HFFc6 (cell line): ENCODE measurements at places on chromosomes 3 and 15.

DNA sequence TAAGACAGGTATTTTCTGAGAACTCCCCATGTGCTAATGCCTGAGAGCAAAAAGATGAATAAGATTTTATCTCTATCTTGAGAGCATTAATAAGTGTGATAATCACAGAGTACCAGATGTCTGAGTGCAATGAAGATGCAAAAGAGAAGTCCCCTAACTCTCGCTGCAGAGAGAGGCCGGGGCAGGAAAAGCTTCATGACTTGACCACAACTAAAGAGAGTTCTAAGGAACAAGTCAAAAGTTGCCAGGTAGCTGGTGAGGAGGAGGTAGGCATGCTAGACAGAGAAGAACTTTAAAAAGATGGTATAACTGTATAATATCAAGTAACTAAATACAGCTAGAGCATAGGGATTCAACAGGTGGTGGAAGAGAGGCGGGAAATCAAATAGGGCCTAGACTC lies 28.8 kb downstream of the MTMR10 start:
- H3K27me3 ChIP-seq = no peaks in the 10 kb centered on the region
- H3K4me1 ChIP-seq = peaks cover 21% of the 10 kb centered on the region
- no peak overlapping the region for H3K27ac ChIP-seq
- DNase-seq = no peak
- H3K4me3 ChIP-seq = no peak overlapping the region

DNA sequence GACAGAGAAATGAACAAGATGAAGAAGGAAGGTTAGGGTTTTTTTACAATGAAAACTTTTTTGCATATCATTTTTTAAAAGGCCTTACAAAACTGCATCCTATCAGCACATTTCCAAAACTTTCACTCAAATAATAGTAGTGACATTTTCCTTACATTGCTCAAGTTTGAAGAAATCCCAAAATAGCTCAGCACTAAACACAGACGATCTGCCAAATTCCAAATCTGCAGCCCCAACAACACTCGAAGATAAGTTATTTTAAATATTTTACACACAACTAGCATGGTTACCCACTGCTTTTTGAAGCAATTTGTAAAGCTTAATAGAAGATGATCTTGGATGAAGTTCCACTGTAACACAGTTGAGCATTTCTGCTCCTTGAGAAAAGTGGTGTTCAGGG lies 535.6 kb upstream of the ALCAM start:
- H3K27me3 ChIP-seq = no peaks in the 10 kb centered on the region
- peak overlapping the region; percentile 24; the same call in 1 of the 2 replicates for H3K27ac ChIP-seq
- H3K36me3 ChIP-seq = no peaks in the 10 kb centered on the region
- no peak for DNase-seq

- peaks cover 17% of the 10 kb centered on the region for H3K36me3 ChIP-seq
- no peak overlapping the region for H3K4me3 ChIP-seq
- H3K27ac ChIP-seq = peak overlapping the region; percentile 2; the same call in 1 of the 2 replicates
- no peaks in the 10 kb centered on the region for H3K27me3 ChIP-seq
- no peak for DNase-seq
These were observed 52.9 kb downstream of the TUBGCP4 start for GRCh38 chr15:43423793-43424192.

GRCh38 chr15:77975332-77976094 lies 102.0 kb downstream of the TBC1D2B start:
- DNase-seq = no peak
- 0 out of 2 replicates have a peak, but pooled peaks cover 4% of the 10 kb centered on the region for H3K4me1 ChIP-seq
- H3K27me3 ChIP-seq = peaks cover 5% of the 10 kb centered on the region; the same call in 1 of the 2 replicates

DNA sequence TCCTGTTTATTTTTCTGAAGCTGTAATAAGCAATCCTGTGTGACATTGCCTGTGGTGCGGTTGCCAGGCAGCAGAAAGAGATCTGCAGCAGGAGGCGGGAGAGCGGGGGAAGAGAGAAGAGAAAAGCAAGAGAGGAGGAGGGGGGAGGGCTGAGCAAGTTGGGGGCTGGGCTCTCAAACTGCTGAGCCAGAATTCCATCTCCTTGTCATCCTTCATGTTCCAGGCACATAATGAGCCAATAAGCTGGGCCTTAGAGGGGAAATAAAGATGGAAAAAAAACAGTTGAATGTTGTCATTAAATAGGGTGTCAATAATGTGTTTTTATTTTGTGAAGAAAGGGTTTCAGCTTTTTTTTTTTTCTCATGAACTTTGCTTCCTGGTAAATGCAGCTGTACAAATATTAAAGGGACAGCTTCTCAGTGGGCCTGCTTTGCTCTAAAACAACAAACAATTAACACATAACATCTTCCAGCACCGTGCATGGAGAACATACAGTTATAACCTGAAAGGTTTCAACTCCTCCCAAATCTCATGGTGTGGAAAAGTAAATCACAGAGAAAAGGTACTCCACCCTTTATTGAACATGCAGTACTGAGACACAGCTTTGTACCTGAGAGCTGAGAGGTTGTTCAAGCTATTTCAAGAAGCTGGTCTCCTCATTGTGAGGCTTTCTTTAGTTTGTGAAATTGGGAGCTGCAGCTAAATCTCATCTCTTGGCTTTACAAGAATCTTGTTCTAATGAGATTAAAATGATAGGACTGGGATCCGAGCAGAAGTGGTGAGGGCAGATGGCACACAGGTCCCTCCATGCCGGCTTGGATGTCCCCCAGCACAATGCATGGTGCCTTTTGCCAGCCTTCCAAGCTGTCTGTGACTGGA lies 451.1 kb upstream of the KCNMB2 start:
- no peak overlapping the region for H3K4me3 ChIP-seq
- no peak for DNase-seq
- no peaks in the 10 kb centered on the region for H3K27me3 ChIP-seq

GRCh38 chr15:59294574-59295260 lies 78.0 kb downstream of the MYO1E start:
- H3K27ac ChIP-seq = peak overlapping the region; percentile 99
- H3K4me3 ChIP-seq = peak overlapping the region; percentile 80
- peaks cover 5% of the 10 kb centered on the region; the same call in 1 of the 2 replicates for H3K36me3 ChIP-seq
- DNase-seq = peak; percentile 95
- peaks cover 88% of the 10 kb centered on the region for H3K4me1 ChIP-seq

DNA sequence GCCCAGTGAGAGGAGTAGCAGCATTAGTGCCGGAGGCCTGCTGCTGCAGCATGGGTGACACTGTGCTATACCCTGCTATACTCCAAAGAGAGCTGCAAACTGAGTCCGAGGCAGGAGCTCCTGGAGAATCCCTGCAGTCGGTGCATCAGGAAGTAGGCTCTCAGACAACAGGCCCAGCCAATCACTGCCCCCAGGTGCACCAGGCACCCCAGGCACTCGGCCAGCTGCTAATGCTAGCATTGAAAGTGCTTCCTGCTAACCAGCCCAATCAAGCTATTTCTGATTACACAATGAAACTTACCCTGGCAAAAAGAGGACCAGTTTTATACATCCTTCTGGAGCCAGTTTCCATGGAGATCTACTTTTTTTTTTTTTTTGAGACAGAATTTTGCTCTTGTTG lies 45.6 kb upstream of the IREB2 start:
- H3K4me1 ChIP-seq = peaks cover 35% of the 10 kb centered on the region
- H3K36me3 ChIP-seq = no peaks in the 10 kb centered on the region
- H3K4me3 ChIP-seq = no peak overlapping the region
- DNase-seq = no peak
- peaks cover 32% of the 10 kb centered on the region for H3K27me3 ChIP-seq

DNA sequence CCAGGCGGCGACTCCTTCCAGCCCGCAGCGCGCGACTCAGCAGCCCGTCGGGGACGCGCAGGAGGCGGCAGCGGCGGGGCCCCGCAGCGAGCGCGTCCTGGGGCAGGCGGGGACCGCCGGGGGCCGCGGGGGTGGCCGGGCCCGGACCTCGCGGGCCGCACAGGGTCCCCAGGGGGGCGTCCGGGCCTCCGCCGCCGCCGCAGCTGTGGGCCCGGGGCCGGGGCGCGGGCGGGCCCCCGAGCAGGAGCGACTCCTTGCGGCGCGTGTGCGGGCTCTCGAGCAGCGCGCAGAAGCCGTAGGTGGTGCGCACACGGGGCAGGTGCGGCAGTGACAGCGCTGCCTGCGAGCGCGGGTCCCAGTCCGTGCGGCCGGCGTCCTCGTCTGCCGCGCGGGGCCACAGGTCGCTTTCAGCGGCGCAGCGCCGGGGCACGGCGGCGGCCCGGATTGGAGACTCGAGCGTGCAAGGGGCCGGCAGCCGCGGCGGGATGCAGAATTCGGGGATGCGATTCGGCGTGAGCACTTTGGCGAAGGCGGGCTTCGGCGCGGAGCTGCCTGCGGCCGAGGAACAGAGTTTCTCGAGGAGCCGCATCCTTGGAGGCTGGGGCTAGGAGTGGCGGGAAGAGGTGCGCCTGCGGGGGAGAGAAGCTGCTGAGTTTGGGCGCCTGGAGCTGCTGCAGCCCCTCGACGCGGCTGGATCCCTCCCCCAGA lies 535 bp downstream of the C2CD4B start:
- DNase-seq = no peak
- no peak overlapping the region for H3K27ac ChIP-seq
- 0 out of 2 replicates have a peak, but pooled peaks cover 5% of the 10 kb centered on the region for H3K4me1 ChIP-seq

- H3K4me1 ChIP-seq = peaks cover 71% of the 10 kb centered on the region
- peak overlapping the region; percentile 60 for H3K27ac ChIP-seq
- peaks cover 5% of the 10 kb centered on the region for H3K27me3 ChIP-seq
- no peaks in the 10 kb centered on the region for H3K36me3 ChIP-seq
- peak overlapping the region; percentile 34; the same call in 1 of the 2 replicates for H3K4me3 ChIP-seq
- DNase-seq = peak; percentile 47
These were observed 61.6 kb downstream of the RAB7A start for GRCh38 chr3:128787256-128788253.

GRCh38 chr3:161347726-161348125 lies 23.6 kb downstream of the SPTSSB start:
- H3K36me3 ChIP-seq = no peaks in the 10 kb centered on the region
- no peak overlapping the region for H3K27ac ChIP-seq
- H3K4me3 ChIP-seq = no peak overlapping the region
- no peak for DNase-seq

- H3K4me3 ChIP-seq = no peak overlapping the region
- peaks cover 2% of the 10 kb centered on the region; the same call in 1 of the 2 replicates for H3K27me3 ChIP-seq
These were observed 5.8 kb upstream of the OXTR start for GRCh38 chr3:8775181-8775580.

GRCh38 chr3:146646261-146646660 lies 41.1 kb upstream of the PLSCR5 start:
- H3K4me3 ChIP-seq = no peak overlapping the region
- no peak overlapping the region for H3K27ac ChIP-seq
- H3K36me3 ChIP-seq = no peaks in the 10 kb centered on the region

DNA sequence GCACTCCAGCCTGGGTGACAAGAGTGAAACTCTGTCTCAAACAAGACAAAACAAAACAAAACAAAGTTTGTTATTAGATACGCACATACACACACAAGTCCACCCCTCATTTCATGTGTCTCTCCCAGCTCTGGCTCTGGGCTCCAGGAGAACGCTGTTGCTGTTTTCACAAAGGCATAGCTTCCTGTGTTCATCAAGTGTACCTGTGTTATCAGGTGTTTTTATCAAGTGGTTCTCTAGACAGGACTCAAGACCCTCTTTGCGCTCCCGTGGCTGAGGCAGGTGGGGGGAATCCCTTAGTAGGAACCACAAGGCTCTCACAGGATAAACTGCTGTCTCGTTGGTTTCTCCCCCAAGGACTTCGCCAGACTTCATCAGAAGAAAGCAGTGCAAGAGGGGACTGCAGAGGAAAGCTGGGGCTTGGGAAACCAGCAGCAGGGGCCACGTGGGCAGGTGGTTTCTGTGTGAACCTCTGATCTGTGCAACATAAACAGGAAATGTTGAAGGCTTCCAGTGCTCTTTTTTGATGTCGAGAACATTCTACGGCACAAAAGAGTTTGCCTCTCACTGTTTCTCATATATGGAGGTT lies 6.9 kb upstream of the PPP1R2 start:
- H3K4me1 ChIP-seq = peaks cover 27% of the 10 kb centered on the region
- DNase-seq = no peak
- H3K27ac ChIP-seq = no peak overlapping the region
- no peak overlapping the region for H3K4me3 ChIP-seq
- peaks cover 24% of the 10 kb centered on the region for H3K27me3 ChIP-seq
- no peaks in the 10 kb centered on the region for H3K36me3 ChIP-seq

DNA sequence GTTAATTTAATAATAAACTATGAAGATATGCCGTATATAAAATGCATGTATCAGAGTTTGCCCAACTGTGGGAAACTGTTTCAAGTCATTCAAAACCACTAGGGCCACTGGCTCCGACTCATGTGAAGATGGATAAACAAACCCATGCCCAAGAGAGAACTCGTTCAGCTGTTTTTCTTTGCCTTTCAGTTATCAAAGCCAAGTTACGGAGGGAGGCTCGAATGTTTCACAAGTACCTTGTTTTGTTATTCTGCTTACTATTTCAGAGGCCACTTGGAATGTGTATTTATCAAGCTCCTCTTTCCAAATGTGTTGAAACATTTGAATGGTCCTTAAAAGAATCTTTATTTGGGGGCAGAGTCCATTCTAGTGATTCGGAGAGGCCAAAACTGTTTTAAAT lies 82.1 kb downstream of the DUT start:
- peaks cover 87% of the 10 kb centered on the region for H3K36me3 ChIP-seq
- H3K4me1 ChIP-seq = peaks cover 89% of the 10 kb centered on the region
- peaks cover 42% of the 10 kb centered on the region for H3K27me3 ChIP-seq
- no peak for DNase-seq
- H3K27ac ChIP-seq = peak overlapping the region; percentile 88
- peak overlapping the region; percentile 75 for H3K4me3 ChIP-seq

- H3K36me3 ChIP-seq = no peaks in the 10 kb centered on the region
- no peak overlapping the region for H3K27ac ChIP-seq
- no peak for DNase-seq
- H3K27me3 ChIP-seq = no peaks in the 10 kb centered on the region
These were observed 22.9 kb upstream of the STRIT1 start for GRCh38 chr3:155316426-155316825.

GRCh38 chr15:57133127-57133968 lies 214.9 kb downstream of the TCF12 start:
- peaks cover 5% of the 10 kb centered on the region; the same call in 1 of the 2 replicates for H3K36me3 ChIP-seq
- no peak overlapping the region for H3K4me3 ChIP-seq
- peaks cover 57% of the 10 kb centered on the region for H3K4me1 ChIP-seq
- no peaks in the 10 kb centered on the region for H3K27me3 ChIP-seq
- no peak overlapping the region for H3K27ac ChIP-seq
- no peak for DNase-seq

DNA sequence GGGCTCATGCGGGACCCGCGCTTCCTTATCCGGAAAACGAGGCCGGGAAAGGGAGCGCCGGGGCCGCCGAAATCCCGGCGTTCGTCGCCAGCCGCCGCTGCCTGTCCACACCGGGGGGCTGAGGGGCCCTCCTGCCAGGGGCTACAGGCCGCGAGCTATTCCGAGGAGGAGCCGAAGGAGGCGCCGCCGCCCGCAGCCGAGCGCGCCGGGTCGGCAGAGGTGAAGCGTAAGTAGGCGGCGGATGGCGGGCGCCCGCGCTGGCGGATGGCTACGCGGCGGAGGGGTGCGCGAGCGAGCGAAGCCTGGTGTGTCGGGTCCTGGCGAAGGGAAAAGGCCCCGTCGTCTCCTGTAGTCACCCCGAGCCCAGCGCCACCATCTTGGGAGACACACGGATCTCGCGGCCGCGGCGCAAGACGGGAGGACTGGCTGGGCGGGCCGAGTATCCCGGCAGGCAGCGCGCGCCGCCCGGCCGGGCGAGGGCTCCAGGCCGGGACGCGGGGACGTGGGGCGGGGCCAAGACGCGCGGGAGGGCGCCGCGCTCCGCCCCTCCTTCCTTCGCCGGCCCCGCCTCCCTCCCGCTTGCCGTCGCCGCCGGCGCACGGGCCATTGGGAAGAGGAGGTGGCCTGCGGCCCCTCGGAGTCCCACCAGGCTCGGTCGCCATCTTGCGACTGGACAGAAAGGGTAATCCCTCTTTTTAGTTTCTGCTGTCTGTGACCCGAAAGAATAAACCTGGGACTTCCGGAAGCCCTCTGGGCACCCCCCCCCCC lies at the start of gene UBE3A:
UBE3A (minus strand) TSS at position 424 of the 768 bp plus-strand sequence. CDS start 29,917 bp downstream, outside the sequence.
- H3K27me3 ChIP-seq = no peaks in the 10 kb centered on the region; the same call in 1 of the 2 replicates
- H3K36me3 ChIP-seq = peaks cover 10% of the 10 kb centered on the region
- H3K27ac ChIP-seq = peak within 1 kb of the TSS; percentile 93
- H3K4me1 ChIP-seq = peaks cover 36% of the 10 kb centered on the region
- peak; percentile 83 for DNase-seq
